ENCODE measurements at places on chromosomes 7 and 10. TPM values are rescaled to one million over a fixed set of nuclear protein-coding genes. Genes with fewer than 3 reads are reported as not detected.

DNA sequence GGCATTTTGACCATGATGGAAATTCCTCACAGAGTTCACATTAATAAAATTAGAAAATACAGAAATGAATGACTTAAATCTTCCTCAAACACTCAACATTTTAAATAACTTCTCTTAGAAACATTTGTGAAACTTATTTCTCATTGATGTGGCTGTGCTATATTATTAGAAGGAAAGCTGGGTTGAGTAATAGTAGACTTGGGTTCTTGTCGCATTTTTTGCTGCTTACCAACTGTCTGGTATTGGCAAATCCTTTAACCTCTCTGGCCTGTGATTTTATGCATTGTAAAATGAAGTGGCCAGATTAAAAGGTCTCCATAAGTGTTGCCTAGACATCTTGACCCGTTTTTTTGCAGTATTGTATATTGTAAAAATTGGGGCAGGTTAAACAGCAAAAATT is 66.5 kb downstream of the VPS50 start:
- DNase-seq: no peak
- H3K27me3 ChIP-seq: no peaks in the 10 kb centered on the region
- H3K4me1 ChIP-seq: no peaks in the 10 kb centered on the region
- H3K36me3 ChIP-seq: no peaks in the 10 kb centered on the region
- no peak overlapping the region for H3K27ac ChIP-seq

DNA sequence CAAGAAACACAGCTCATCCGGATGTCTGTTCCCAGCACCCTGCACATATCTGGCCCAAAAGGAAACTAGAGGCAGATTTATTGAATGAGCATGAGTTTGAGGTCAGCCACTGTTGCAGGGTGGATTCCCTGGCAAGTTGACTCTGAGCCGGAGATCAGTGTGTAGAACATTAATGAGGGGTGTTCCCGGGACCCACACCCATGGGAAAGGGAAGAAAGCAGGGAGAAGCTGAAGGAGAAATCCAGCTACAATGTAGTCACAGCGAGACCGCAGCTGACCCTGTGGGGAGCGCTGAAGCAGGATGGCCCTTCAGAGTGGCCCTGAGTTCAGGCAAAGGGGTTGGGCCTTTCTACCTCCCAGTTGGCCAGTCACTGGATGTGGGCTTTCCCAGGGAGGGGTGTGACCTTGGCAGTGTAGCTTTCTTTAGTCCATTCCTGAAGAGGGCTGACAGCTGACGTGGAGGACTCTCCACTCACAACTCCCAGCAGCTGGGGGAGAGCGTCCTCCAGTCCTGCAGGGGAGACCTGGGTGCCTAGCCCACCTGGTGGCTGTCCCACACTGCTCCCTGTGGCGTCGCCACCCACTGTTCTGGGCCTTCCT is 324.2 kb upstream of the ZMIZ1 start:
- H3K27me3 ChIP-seq: no peaks in the 10 kb centered on the region
- H3K36me3 ChIP-seq: no peaks in the 10 kb centered on the region
- no peak overlapping the region for H3K4me3 ChIP-seq

DNA sequence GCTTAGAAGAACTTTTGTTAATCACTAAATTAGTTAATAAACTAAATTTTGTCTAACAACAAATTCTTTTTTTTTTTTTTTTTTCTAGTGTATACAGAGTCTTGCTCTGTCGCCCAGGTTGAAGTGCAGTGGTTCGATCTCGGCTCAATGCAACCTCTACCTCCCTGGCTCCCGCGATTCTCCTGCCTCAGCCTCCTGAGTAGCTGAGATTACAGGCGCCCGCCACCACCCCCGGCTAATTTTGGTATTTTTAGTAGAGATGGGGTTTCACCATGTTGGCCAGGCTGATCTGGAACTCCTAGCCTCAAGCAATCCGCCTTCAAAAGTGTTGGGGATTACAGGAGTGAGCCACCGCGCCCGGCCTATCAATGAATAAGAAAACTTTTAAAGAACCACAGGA is 1.1 kb upstream of the IQUB start:
- no peak overlapping the region for H3K4me3 ChIP-seq
- DNase-seq: no peak
- no peak overlapping the region for H3K27ac ChIP-seq
- no peaks in the 10 kb centered on the region for H3K36me3 ChIP-seq
- H3K4me1 ChIP-seq: peaks cover 5% of the 10 kb centered on the region

DNA sequence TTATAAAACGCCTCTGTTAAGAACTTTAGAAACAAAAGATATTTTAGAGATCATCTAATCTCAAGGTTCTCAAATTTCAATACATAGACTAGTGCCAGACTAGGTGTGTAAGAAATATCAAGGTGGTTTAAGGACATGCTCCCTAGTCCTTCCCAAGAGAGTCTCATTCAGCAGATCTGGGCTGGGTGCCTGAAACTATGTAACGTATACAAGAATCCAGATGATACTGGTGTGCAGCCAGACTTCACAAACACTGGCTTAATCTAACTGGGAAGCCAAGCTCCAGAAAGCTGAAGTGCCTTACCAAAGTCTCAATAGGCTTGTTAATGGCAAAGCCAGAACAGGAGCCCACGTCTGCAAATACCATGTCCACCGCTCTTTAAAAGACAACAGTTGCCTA is 105.0 kb upstream of the AMPH start:
- DNase-seq: no peak
- H3K27me3 ChIP-seq: no peaks in the 10 kb centered on the region
- H3K27ac ChIP-seq: no peak overlapping the region

RGS10 gene
- polyA plus RNA-seq: 1.8 TPM

DNA sequence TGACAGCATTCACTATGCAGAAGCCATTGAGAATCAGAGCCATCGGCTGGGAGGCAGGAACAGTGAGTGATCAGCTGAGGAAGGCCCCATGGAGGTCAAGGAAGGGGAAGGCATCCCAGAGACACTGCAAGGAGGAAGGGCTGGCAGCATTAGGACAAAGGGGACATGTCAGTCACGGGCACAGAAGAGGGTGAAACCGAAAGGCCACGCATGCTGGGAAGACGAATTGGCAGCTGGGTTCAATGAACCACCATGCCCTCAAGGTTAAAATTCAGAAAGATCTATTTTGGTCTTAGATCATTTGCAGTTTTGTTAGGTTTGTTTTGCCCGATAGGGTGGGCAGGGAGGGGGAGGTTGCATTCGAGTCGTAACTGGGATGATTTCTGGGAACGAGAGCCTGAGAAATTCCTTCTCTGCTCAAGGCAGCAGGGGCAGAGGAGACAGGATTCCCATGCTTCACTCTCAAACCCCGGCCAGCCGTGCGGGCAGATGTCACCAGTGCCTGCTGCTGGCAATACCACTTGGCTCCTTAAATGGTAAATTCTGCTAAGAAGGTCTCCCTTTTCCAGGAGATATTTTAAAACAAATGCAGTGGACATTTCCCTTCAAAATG is 57.7 kb downstream of the ASB13 start:
- peaks cover 10% of the 10 kb centered on the region for H3K4me1 ChIP-seq
- DNase-seq: no peak
- H3K4me3 ChIP-seq: no peak overlapping the region
- H3K27ac ChIP-seq: no peak overlapping the region
- H3K36me3 ChIP-seq: no peaks in the 10 kb centered on the region
- H3K27me3 ChIP-seq: no peaks in the 10 kb centered on the region

DNA sequence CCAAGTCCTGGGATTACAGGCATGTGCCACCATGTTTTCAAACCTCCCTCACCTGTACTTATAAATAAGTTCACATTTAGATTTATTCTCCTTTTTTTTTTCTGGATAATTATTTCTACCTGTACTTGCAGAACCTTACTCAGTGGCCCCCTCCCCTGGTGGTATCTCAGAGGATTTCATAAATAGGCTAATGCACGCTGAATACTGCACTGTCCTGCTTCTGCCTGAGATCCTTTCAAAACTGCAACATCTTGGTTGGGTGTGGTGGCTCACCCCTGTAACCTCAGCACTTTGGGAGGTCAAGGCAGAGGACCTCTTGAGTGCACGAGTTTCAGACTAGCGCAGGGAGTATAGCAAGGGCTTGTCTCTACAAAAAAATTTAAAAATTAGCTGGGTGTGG is 4.6 kb upstream of the BLVRA start:
- DNase-seq: no peak
- H3K4me1 ChIP-seq: no peaks in the 10 kb centered on the region
- H3K27me3 ChIP-seq: no peaks in the 10 kb centered on the region
- H3K27ac ChIP-seq: no peak overlapping the region
- no peak overlapping the region for H3K4me3 ChIP-seq
- H3K36me3 ChIP-seq: no peaks in the 10 kb centered on the region

GRCh38 chr7:18210377-18210776 is 182.7 kb upstream of the PRPS1L1 start:
- no peaks in the 10 kb centered on the region for H3K27me3 ChIP-seq
- H3K4me1 ChIP-seq: no peaks in the 10 kb centered on the region
- no peak overlapping the region for H3K4me3 ChIP-seq
- no peak overlapping the region for H3K27ac ChIP-seq

DNA sequence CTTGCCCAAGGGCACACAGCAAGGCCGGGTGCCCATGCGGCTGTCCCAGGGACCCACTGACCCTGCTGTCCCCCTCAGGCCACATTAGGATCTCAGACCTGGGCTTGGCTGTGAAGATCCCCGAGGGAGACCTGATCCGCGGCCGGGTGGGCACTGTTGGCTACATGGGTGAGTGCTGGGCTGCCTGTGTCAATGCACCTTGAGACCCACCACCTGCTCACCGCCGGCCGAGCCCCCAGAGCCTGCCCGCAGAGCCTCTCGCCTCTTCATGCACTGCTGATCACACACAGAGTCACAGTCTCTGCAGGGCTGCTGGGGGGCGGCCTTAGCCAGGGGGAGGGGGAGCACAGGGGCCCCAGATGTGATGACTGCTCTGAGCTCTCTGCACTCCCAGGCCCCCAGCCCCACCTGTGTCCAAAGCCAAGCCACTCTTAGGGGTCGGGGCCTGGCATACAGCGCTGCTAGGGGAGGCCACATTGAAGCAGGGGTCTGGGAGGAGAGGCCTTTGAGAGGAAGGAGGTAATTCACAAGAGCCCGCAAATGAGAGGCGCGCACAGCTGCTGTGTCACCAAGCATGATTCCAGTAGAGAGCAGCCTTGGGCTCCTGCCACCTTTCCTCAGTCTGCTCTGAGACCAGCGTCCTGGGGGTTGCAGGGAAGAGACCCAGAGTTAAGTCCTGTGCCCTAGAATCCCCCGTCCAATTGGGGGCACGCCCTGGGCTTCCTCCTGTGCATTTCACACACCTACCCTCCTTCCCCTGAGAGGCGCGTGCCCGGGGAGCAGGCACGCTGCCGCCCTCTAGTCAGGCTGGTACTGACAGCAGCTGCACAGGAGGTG is 100.4 kb downstream of the RGS10 start:
- H3K4me1 ChIP-seq: no peaks in the 10 kb centered on the region
- no peaks in the 10 kb centered on the region for H3K36me3 ChIP-seq
- no peak overlapping the region for H3K4me3 ChIP-seq
- H3K27me3 ChIP-seq: no peaks in the 10 kb centered on the region
- H3K27ac ChIP-seq: no peak overlapping the region

DNA sequence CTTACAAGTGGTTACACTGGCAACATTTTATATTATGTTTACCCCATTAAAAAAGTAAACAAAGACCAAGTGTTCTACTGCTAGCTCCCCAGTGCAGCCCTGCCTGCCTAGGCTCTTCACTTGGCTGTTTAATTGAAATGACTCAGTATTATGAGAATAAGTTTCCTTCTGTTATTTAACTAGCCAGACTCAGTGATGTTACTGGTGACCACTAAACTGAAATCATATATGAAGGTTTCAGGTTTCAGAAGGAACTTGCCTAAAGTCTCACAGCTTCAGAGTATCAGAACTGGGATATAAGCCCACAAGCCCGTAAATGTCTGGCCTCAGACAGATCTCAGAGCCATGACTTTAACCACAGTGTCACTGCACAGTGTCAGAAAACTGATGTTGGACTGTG is 66.8 kb upstream of the EXOC4 start:
- H3K4me1 ChIP-seq: no peaks in the 10 kb centered on the region
- no peak overlapping the region for H3K27ac ChIP-seq
- no peaks in the 10 kb centered on the region for H3K27me3 ChIP-seq

IL2RA gene
- 0.46 TPM for polyA plus RNA-seq

DNA sequence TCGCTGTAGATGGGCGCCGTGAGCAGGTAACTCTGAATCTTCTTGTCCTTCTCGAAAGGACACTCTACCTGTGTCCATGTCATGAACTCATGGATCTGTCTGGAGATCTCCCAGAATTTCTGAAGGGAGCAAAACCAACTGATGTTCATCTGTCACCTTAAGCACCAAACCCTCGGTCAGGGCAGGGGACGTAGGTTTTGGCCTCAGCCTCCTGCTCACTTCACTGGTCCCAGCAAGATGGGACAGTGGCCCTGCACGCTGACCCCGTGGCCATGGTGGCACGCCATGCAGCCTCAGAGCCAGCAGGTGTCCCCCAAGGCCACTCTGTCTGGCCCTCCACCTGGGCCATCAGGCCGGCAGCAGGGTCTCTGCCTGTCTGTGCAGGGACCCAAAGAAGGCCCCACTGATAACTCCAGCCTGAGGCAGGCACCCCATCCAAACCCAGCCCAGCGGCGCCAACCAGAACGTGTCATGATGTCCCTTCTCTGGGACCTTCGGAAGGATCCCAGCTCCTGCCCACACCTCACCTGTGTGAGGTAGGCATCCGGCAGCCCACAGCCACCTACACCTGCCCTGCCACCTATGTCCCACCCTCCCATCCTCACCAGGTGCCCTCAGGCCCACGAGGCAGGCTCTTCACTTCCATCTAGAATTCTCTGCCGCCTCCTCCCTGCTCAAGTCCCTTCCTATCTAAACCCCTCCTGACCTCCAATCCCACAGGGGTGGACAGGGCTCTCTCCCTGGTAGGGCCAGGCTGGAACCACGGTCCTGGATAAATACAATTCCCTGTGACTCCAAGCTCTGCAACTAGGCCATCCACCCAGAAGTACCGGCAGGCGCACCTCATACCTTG is 59.0 kb downstream of the CSGALNACT2 start:
- no peak overlapping the region for H3K4me3 ChIP-seq
- H3K27ac ChIP-seq: no peak overlapping the region
- no peaks in the 10 kb centered on the region for H3K4me1 ChIP-seq
- H3K27me3 ChIP-seq: no peaks in the 10 kb centered on the region
- H3K36me3 ChIP-seq: no peaks in the 10 kb centered on the region
- DNase-seq: peak; percentile 20

GRCh38 chr10:7218968-7219367 is 191.9 kb downstream of the SFMBT2 start:
- H3K36me3 ChIP-seq: no peaks in the 10 kb centered on the region
- no peaks in the 10 kb centered on the region for H3K27me3 ChIP-seq
- H3K27ac ChIP-seq: no peak overlapping the region
- no peak for DNase-seq
- no peaks in the 10 kb centered on the region for H3K4me1 ChIP-seq
